ENCODE measurements at places on chromosomes 1 and 21. TPM values are rescaled to one million over a fixed set of nuclear protein-coding genes. Genes with fewer than 3 reads are reported as not detected.

Gene DRAXIN
- 0.06 TPM for polyA plus RNA-seq

Gene PRDM16
- polyA plus RNA-seq, result 0.18 TPM

Gene PLD5
- polyA plus RNA-seq, result not detected

Gene CD1B
- polyA plus RNA-seq, result not detected

Gene KCNC4
- polyA plus RNA-seq, result 8.9 TPM

Gene ALX3
- not detected for polyA plus RNA-seq

Gene CALML6
- not detected for polyA plus RNA-seq

Gene MGST3
- 389 TPM for polyA plus RNA-seq

Gene BTBD19
- polyA plus RNA-seq, result 12.1 TPM

Gene TAS1R3
- not detected for polyA plus RNA-seq

Gene A3GALT2
- polyA plus RNA-seq, result not detected

Gene RAB25
- not detected for polyA plus RNA-seq

Gene LGR6
- polyA plus RNA-seq, result not detected

Gene KCNT2
- 0.14 TPM for polyA plus RNA-seq

Gene DUSP10
- polyA plus RNA-seq, result 16.4 TPM

Gene FAM151A
- polyA plus RNA-seq, result not detected

Gene LINGO4
- not detected for polyA plus RNA-seq

Gene NR1I3
- 0.70 TPM for polyA plus RNA-seq

Gene HES2
- polyA plus RNA-seq, result not detected

Gene YY1AP1
- polyA plus RNA-seq, result 27.0 TPM

Gene DSCAM
- not detected for polyA plus RNA-seq

Gene RIMKLA
- 0.03 TPM for polyA plus RNA-seq

Gene KRTAP13-2
- polyA plus RNA-seq, result not detected

Gene KRTAP10-3
- polyA plus RNA-seq, result not detected

Gene HUNK
- 0.32 TPM for polyA plus RNA-seq

Gene SZT2
- 5.6 TPM for polyA plus RNA-seq

Gene GPR25
- not detected for polyA plus RNA-seq

Gene TNNI3K
- polyA plus RNA-seq, result not detected

Gene MYOG
- polyA plus RNA-seq, result not detected

Gene TRIM17
- 0.26 TPM for polyA plus RNA-seq

Gene USH2A
- polyA plus RNA-seq, result 0.01 TPM

Gene GJA5
- polyA plus RNA-seq, result 1.9 TPM

Gene GMEB1
- polyA plus RNA-seq, result 8.2 TPM

Gene TLR5
- polyA plus RNA-seq, result 0.16 TPM

Gene NR5A2
- polyA plus RNA-seq, result not detected

Gene GUCA2B
- not detected for polyA plus RNA-seq

Gene MASP2
- polyA plus RNA-seq, result 0.10 TPM

Gene MCM3AP
- polyA plus RNA-seq, result 32.7 TPM

Gene SYPL2
- 0.38 TPM for polyA plus RNA-seq

Gene S100A16
- 826 TPM for polyA plus RNA-seq

Gene WNT4
- not detected for polyA plus RNA-seq

Gene CNR2
- polyA plus RNA-seq, result not detected

Gene SAMD13
- 0.78 TPM for polyA plus RNA-seq

Gene GPR153
- 0.84 TPM for polyA plus RNA-seq

Gene RUNX3
- polyA plus RNA-seq, result 1.4 TPM

Gene OR14I1
- not detected for polyA plus RNA-seq

Gene DDX20
- 9.4 TPM for polyA plus RNA-seq

Data from GM23248 (cell line).